Renal cortex interstitium (tissue), 15 donors: ENCODE measurements at places on chromosomes 7 and 10.

DNA sequence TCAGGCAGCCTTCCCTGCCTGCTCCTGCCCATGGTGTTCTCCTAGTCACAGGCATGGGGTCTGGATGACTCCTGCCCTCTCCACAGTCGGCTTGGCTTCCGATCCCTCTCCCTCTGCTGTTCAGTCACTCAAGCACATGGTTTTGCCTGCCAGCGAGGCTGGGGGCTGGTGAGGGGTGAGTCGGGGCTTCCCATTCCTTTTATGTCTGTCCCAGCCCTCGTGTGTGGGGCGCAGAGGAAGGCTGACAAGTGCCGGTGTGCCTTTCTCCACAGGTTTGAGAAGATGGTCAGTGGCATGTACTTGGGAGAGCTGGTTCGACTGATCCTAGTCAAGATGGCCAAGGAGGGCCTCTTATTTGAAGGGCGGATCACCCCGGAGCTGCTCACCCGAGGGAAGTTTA, 40.1 kb downstream of the TACR2 start:
- DNase-seq: no peak

DNA sequence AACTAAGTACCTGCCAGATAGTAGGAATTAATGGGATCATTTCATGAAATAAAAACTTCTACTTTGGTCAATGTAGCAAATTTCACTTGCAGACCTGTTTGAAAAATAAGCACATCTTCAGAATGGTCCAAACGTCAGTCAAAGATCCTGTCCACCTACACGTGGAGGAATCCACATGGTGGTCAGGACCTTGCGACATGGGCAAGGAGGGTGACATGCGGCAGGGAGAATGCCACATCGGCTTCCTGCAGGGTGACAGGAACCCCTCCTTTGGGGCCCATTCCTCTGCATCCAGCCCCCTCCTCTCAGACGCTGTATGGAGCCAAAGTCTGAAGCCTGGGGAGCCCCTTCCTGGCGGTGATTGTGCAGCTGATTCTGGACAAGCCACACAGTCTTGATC, 95.5 kb upstream of the MGMT start:
- DNase-seq: no peak

DNA sequence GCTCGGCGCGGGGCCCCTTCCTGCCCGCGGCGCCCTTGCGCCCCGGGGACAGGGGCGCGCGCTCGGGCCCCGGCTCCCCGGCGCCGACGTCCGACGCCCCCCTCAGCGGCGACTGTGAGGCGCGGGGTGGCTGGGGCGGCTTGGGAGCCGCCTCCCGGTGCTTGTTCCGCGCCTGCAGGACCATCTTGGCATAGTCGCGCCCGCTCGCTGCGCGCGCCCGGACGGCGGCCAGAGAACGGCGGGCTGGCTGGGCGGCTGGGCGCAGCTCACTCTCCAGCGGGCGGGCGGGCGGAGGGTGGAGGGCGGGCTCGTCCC, at the start of gene DPY19L1:
Gene DPY19L1, minus strand, starts transcription at position 275 of the 315 bp plus-strand sequence. Its CDS starts 91 bp downstream, at position 184.
- DNase-seq: no peak

DNA sequence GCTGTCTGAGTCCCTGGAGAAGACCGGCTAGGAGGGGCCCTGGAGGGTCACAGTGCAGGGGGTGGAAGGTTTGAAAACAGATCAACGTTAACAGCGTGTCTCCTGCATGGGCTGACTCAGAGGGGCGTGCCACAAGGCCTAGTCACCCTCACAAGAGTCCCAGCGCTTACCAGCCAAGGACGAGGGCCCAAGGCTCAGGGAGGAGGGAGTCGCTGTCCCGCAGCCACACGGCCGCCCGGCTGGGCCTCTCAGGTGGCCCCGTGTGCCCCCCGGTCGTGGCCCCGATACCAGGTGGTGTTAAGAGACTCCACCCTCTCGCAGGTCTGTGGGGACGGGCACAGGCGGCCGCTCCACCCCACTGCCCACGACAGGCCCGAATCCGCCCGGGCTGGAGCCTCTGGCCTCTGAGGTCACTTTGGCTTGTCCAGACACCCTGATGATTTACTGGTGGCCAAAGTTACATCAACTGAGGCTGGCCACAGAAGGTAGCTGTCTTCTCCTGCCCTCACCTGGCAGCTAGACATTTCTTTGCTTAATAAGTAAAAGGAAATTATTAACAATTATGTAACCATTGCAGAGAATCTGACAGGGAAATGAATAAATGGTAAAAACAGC, 34.0 kb downstream of the FAM20C start:
- DNase-seq: no peak

- no peak for DNase-seq
Observed at GRCh38 chr10:17407047-17407446, 47.3 kb downstream of the ST8SIA6 start.

DNA sequence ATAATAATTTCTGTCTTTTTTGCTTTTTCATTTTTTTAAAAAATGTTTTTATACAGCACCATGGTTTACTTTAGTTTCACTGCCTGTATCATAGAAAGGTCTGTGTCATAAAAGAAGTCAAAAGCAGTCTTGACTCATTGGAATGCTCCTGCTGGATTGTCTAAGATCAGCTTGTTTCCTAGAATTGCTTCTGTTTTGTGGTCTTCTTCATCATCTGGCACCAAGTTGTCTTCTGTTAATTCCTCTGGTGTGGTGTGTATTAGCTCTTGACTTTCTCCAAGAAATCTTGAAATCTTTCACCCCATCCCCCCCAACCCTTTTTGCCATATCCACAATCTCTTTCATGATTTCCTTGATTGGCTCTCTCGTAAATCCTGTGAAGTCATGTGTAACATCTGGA, 250.3 kb upstream of the CXCL12 start:
- no peak for DNase-seq

- no peak for DNase-seq
Observed at GRCh38 chr10:78300526-78300925, 266.9 kb downstream of the RPS24 start.

DNA sequence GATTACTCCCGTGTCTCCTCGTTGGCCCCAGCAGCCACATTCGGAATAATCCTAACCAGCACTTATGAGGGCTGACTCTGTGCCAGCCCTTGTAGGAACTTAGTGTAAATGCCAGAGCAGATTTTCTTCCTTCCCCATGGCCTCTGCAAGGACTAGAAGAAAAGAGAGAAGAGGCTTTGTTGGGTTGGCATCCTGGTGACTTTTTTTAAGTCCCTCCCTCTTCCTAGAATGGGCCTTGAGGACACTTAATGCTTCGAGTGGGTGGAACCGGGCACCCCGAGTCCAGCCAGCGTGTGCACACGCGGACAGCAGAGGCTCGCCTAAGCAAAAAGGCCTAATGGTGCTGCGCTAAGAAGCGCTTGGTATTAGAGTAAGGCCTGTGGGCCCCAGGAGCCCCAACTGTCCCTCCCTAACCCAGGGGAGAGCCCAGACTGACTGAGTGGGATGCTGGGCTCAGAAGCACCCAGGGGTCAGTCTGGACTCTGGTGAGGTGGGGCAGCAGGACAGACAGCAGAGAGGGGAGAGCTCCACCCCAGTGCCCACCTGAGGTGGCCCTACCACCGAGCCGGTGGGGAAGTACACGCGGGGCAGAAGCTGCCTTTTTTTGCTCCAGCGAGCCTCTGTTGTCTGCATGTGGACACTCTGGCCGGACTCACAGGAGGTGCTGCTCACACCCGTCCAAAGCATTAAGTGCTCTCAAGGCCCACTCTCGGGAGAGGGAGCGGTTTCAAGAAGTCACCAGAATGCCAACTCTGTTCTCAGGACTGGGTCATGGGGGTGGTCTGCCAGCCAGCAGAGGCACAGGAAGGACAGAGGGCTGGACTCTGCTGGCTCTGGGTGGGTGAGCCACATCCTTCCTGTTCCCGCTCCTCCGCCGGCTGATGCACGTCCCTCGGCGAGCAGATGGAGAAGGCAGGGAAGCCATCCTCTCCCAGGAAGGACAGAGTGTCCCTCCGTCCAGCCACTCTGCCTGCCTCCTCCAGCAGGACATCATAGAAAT, 12.5 kb downstream of the ITPRIP start:
- no peak for DNase-seq

DNA sequence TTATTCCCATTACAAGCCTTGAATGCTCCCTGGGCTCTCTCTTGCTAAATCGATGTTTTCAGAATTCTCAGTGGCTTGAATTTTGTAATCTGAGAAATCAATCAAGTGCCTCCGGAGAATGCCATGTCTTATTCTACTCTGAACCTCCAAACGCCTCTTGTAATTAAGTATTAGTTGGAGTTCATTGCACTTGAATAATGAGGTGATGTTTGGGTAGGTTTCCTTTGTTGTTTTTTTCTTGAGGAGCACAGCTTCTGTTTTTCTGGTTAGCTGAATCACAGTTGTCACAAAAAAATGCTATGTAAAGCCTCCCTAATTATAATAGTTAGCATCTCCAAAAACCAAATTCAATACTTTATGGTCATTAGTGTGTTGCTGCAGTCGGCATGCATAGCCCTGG, 100.3 kb downstream of the PLPP4 start:
- DNase-seq: no peak

DNA sequence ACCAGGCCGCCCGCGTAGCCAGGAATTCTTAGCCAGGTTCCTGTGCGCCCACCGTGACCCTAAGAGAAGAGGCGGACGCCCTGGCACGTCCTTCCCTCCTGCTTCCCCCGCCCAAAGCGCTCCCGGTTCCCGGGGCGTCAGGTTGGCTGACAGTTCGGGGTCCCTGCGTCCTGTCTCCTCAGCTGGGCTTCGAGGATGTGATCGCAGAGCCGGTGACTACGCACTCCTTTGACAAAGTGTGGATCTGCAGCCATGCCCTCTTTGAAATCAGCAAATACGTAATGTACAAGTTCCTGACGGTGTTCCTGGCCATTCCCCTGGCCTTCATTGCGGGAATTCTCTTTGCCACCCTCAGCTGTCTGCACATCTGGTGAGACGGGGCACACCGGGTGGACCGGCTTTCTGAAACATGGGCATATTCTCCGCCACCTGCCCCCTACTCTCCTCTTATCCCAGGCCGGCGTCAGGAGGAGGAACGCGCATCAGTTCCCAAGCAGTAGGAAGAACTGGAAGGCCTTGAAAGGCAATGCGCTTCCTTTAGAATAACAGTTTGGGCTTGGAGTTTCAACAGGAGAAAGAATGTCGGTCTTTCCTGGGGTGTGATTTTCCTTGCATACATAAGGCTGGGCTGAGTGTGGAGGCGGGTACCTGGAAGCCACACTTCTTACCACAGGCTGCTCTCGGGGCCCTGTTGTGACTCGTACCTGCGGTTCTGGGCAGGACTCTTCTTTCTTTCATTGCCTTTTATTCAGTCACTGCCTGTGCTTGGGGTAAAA, 728 bp downstream of the CAV2 start:
- DNase-seq: no peak

DNA sequence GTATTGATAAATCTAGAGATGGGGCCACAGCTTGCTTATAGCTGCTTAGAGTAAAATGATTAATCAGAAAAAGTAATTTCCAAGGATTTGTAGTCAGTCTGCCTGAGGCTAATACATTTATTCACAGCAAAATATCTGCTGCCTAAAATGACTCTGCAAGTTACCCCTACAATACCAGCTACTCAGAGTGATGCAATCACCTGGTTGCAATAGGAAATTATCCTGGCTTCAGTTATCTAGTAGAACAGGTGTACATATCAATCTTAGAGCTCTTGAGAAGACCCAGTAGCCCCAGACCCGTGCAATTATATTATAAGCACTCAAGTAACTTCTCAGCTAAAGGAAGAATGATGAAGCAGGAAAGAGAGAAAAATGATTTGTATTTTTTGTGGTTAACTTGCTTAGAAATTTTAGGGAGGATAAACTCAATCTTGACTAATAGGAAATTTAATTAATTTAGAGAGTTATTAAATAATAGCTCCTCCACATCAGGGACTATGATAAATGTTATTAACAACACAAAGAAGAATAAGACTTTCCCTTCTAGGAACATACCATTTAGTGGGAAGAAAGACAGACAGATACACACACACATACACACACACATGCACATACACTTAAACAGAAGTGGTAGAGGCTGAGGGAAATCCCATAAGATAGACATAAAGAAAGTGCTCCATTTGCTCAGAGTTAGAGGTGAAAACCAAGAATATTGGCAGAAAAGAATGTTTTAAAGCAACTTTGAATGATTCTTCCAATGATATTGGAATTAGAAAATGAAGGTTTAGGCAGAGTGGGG, 140.4 kb upstream of the PRSS1 start:
- no peak for DNase-seq

- DNase-seq: no peak
Observed at GRCh38 chr10:1043532-1043995, 5.4 kb downstream of the IDI1 start.

GRCh38 chr7:136174477-136175125, 197.4 kb upstream of the MTPN start:
- no peak for DNase-seq

DNA sequence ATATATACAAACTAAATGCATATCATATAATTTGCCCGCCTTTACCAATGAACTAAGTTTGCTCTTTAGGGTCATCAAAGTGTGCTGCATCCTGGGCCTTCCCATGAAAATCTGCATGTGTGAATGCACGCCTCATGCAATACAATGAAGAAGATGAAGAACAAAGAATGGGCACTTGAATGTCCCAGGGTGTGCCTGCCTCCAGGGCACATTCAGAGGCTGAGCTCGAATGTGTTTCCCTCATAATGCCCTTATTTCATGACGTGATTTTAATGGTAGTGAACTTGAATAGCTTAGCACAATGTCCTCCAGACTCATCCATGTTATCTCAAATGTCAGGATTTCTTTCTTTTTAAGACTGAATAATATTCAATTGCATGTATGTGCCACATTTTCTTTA, 824.9 kb downstream of the TNS3 start:
- DNase-seq: no peak

GRCh38 chr10:67725567-67725966, 29.6 kb upstream of the CTNNA3 start:
- DNase-seq: no peak

DNA sequence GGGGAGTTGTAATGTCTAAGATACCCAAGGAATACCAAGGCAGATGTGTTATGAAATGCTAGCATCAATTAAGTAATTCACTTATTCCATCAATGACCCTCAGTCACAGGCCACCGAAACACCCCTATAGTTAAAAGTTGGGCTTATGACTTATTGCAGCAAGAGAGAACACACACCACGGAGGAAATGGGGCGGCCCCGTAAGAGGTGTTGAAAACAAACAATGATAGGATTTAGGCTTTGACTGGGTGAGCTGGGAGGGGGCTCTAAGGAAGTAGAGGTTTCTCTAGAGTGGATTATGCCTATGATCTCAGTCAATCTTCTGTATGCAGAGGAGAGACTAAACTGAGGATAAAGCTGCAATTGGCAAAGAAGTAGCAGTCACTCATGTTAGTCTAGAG, 45.4 kb upstream of the PRKCQ start:
- DNase-seq: no peak

DNA sequence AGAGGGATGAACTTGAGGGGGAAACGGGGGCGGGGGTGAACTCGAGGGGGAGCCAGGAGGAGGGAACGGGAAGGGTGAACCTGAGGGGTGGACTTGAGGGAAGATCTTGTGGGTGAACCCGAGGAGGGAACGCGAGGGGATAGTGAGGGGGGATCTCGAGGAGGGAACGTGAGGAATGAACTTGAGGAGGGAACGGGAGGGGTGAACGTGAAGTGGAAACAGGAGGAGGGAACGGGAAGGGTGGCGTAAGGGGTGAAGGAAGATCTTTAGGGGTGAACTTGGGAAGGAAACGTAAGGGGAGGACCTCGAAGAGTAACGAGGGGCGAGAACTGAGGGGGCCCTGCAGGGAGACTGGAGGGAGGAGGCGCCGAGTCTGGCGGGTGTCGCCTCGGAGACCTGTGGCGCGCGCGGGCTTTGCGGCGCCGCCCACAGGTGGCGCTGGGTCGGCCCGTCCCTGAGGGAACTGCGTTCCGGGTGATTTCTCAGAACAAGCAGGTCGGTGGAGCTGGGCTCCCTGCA, 651 bp downstream of the MYO3A start:
- DNase-seq: peak; percentile 49

GRCh38 chr10:113162960-113163359, 212.9 kb downstream of the TCF7L2 start:
- DNase-seq: no peak
